ENCODE measurements at places on chromosomes 11 and 22.

GRCh38 chr11:92376146-92376599 lies 151.6 kb downstream of the FAT3 start:
- no peak for DNase-seq

DNA sequence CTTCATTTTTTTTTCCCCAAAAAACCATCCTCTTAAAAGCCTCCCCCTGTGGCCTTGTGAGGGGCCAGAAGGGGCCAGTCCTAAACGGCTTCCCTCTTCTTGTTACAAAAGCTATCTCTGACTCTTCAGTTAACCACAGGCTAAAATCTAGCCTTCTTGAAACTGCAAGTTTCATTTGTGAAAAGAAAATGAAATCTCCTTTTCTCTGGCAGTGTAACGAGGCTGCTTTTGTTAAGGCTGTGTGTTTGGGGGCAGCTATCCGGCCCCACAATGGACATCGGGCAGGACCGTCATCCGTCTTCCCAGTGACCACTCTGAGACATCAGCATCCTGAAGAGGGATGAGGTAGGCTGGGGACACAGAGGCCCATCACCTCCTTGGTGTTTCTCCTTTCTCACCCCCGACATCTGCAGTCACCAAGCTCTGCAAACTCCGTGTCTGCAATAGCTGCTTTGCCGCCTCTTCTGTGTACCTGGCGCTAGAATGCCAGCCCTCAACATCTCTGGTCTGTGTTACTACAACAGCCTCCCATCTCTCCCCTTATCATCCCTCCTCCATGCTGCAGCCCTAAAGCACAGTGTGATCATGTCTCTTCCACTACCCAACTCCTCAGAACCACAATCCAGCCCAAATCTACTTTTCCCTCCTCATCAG lies 94.0 kb downstream of the RCN1 start:
- no peak for DNase-seq

- no peak for DNase-seq
These were observed 21.2 kb downstream of the A4GALT start for GRCh38 chr22:42699281-42699975.

DNA sequence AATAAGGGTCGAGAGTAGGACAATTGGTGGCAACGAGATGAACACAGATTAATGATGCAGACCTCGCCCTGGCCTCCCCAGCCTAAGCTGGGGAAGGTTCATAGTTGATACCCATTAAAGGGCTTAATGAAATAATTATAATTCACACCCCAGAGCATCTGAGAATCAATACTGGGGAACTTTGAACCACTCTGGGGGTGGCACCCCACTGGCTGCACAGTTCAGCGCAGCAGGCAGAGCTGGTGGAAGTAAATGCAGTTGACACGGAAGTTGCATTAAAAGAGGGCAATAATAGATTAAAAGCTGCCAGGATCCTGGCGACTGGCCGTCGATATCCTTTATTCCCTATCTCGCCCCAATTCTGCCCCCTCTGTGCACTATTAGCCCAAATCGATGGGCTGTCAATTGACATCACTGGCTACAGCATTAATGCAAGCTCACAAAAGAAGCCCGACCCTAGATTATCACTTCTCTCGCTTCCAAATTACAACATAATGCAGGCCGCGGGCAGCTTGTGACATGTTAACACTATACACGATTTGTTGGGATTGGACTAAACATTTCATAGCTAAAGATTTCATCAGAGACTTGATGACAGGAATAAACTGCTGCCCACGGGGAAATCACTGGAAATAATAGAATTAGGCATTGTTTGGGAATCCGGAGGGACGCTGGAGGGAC lies 14.5 kb downstream of the HSPA8 start:
- no peak for DNase-seq

DNA sequence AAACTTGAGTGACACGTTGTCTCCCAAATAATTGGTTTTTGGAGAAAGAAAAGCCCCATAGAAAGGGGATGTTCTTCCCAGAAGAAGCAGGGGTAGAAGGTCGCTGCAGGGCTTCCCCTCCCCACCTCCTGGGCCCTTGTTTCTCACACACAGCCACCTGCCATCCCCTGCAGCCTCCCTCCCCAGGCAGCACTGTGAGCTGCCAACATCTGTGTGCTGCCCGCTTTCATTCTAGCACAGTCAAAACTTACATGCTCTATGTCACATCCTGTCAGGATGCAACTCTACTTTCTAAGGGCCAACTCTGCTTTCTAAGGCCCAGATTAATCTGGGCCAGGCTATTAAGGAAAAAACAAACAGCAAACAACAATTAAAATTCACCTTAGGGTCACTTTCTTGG lies 309.4 kb upstream of the ZC3H12C start:
- DNase-seq, result no peak

GRCh38 chr11:134759274-134759673 lies 347.2 kb upstream of the B3GAT1 start:
- DNase-seq, result no peak

DNA sequence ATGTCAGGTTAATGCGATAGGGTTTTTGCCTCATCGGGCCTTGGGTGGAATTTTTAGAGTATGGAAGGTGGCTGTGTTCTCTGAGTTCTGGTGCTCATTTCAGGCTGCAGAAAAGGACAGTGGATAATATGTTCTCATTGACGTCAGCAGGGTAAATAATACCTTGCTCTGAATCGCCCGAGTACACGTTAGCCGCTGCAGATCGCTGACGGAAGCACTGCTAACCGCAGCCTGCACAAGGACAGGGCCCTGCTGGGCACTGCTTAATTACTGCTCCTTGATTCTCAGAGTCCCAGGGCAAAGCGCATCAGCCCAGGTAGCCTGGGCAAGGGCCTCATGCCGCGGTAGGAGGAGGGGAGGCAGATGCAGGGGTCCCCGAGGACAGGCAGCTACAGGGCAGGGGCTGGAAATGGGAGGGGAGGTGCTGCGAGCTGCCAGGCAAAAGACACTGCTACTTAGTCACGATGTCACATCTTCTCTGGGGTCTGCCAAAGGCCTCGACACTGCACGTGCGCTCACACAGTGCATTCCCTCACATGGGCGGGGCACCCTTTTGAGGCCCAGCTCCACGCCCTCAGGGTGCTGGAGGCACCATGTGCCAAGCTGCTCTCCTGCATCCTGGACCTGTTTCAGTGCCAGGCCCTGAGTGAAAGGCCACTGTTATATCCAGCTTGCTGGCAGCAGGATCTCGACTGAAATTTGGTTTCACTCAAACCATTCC lies 35.2 kb downstream of the PPP2R1B start:
- no peak for DNase-seq

GRCh38 chr11:81497202-81497804 lies 1236.4 kb downstream of the FAM181B start:
- DNase-seq, result no peak

- DNase-seq, result no peak
These were observed 11.9 kb upstream of the PRG2 start for GRCh38 chr11:57402188-57403002.

DNA sequence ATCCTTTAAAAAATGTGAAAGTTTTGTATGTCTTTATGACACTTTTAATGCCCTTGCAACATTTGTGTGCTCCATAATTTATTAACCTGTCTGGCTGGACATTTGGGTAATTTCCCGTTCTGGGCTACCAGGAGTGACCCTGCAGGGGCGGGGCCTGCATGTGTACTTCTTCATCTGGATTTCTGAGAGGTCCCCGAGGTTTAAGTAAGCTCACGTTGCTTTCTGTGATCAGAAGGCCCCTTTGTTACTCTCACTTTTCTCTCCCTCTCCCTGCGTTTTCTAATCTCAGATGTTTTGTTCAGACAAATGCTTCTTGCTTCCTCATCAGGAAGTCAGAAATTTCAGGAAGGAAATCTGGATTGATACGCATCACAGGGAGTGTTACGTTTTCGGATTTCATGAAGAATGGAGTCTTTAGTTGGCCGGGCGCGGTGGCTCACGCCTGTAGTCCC lies 78.9 kb upstream of the CRYBB3 start:
- DNase-seq, result no peak

DNA sequence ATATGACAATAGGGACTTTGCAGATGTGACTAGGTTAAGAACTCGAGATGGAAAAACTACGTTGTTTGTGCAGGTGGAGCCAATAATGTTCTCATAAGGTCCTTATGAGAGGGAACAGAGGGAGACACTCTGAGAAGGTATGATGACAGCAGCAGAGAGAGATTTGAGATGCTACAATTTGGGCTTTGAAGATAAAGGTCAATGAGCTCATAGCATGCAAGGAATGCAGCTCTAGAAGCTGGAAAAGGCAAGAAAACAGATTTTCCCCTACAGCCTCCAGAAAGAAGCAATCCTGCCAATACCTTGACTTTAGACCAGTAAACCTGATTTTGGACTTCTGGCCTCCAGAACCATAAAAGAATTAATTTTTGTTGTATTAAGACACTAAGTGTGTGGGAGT lies 21.1 kb downstream of the FAM76B start:
- DNase-seq, result no peak

DNA sequence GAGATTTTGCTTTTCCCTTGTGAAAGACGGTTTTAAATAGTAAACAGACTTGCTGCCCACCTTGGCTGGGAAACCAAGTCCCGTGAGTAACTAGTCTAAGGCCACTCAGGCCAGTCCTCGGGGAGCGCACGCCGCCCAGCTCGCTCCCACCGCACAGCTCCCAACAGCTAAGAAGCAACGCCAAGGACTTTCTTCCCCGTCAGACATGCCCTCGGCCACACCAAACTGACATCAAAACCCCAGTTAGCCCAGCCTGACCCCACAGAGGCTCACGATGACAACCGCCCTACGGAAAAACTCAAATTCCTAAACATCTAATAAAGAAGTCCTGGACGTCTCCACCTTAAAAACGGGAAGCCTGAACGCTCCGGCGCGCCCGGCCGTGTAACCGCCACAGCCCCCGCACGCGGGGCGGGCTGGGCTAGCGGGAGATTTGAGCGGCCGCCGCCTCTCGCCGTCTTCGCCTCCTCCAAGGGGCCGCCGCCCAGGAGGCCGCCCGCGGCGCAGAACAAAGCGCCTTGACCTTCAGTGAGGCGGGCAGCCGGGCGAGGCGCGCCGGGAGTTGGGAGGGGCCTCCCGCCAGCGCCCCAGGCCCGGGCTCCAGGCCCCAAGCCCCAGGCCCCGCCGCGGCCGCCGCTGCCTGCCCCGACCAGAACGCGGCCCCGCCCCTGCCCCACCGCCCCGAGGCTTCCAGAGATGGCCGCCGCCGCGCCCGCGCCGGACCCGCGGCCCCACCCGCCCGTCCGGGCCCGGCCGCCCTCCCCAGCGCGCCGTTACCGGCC lies 486 bp downstream of the NAP1L4 start:
- DNase-seq, result no peak

Data from memory B cell (primary cell).